NCI-H774 (cell line): ENCODE measurements at places on chromosomes 4 and X.

- DNase-seq = no peak
Measured at GRCh38 chrX:56786889-56787733, 58.1 kb downstream of the NBDY start.

GRCh38 chr4:136392576-136392975 is 1139.7 kb downstream of the PCDH18 start:
- DNase-seq = no peak

DNA sequence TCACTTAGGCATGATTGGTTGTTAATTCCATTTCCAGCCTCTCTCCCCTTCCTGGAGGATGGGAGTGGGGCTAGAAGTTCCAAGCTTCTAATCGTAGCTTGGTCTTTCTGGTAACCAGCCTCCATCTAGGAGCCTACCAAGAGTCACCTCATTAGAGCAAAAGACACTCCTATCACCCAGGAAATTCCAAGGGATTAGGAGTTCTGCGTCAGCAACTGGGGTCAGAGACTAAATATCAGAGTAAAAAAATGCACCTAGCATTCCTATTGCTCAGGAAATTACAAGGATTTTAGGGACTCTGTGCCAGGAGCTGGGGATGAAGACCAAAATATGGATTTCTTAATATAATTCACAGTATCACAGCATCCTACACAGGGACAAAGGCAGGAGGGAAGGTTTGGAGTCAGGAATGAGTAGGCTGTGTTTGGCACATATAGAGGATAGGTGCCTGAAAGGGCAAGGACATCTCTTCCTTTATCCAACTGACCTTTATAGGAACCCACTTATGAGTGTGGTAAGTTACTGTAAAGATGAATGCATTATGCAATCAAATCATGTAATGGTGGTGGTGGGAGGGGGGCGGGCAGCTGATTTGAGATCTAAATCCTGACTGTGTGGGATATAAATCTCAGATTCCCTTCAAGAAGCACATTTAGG is 30.5 kb upstream of the LIMCH1 start:
- no peak for DNase-seq

GRCh38 chr4:6591313-6591712 is 16.3 kb downstream of the MAN2B2 start:
- DNase-seq = no peak

DNA sequence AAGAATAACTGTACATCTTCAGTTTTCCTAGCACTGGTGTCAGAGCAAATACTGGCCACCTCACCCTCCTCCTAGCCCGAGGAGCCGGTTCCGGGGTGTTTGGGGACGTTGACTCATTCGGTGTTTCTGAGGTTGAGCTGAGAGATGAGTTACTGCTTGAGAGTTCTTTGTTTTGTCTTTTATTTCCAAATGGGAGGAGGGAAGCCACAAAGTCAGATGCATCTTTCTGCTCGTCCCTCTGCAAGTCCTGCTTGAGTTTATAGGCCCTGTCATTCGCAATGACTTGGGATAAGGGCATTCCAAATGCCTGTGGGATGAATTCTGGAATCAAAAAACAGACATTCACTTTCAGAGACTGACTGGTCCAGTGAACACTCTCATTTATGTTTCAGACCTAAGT is 77.5 kb downstream of the HCCS start:
- no peak for DNase-seq

GRCh38 chrX:150052226-150052625 is 113.9 kb upstream of the EOLA2 start:
- DNase-seq = no peak

DNA sequence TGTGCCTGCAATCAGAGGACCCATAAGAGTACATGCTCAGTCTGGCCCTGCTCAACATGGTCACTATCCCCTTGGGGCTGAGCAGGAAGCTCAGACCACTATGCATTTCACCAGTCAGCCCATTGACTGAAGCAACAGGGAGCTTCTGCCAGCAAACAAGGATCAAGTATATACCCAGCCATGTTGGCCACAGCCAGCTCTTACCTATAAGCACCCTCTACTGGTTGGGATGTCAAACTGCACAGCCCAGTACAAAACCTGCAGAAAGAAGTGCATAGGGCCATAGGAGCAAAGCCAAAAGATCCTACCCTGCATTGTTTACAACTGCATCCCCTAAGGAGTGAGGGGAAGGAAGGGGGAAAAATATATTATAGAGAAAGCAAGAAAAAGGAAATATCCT is 214.4 kb upstream of the CPEB2 start:
- no peak for DNase-seq

DNA sequence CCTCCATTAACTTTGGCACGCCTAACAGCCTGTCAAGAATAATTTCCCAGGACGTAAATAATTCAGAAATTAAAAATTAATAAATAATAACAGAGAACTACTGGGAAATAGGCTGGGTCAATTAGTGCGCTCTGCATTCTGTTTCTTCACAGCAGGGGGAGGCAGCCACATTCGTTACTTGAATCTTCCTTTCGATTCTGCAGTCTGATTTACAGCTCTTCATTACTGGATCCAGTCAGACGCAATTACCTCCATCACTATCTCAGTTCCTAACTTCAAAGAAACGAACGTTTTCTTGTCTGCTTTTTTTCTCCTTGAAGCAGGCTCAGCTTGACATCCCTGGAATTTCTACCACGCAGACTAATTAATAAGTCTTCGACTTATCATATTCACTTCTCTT is 9.0 kb upstream of the RPL34 start:
- no peak for DNase-seq

DNA sequence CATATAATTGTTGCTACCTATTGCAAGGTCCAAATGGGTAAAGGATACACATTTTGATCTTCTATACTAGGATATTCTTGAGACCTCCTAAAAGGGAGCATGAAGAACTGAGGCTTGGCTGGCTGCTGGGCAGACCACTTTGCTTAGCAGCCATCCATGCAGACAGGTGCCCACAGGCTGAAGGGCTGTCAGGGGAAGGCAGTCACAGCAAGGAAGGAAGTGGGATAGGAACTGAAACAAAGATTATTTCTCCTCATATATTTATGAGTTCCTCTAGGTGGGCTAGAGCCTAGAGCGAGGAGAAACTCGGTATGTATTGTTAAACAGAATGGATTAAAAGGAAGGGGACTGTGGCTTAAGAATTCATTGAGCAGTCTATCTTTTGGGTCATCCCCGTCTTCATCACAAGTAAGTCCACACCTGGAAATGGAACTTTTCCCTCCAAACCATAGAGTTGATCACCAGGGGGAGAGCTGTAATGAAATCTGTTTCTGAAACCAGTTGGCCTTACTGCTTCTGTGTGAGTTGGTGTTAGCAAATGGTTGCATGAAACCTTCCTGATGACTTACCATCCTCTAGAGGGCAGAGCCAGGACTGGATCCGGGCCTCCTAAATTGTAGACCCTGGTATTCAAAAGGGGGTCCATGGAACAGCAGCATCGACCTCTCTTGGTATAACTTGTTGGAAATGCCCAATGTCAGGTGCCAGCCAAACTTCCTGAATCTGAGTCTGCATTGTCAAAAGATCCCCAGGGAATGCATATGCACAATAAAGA is 42.3 kb downstream of the AFF2 start:
- no peak for DNase-seq

DNA sequence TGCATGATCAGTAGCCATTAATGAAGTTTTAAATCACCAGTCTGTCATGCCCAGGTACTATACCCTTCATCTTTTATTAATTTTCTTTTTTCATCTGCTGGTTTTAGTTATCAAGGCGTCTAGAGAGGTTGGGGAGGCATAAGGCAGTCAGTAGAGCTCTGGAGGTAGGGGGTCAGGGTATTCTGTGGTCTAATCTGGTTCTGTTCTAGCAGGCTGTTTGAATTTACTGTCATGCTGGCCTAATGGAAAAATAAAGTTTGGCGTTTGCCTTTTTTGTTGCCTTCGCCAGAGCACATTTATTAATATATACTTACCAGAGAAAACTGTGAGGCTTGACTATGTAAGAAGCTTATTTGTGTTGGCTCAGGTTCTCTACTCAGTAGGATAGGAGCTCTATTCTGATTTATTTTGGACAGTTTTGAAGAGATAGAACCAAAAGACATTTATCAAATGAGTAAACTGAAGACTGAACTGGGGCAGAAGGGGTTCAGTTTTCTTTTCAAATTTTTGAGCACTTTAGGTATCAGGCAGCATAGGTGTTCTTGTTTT is 46.9 kb downstream of the TMEM131L start:
- DNase-seq = no peak

GRCh38 chr4:5801696-5802095 is 90.7 kb downstream of the EVC start:
- no peak for DNase-seq

GRCh38 chr4:86452422-86452891 is 92.6 kb upstream of the MAPK10 start:
- no peak for DNase-seq

- DNase-seq = no peak
Measured at GRCh38 chr4:38930204-38930603, 62.6 kb downstream of the FAM114A1 start.

DNA sequence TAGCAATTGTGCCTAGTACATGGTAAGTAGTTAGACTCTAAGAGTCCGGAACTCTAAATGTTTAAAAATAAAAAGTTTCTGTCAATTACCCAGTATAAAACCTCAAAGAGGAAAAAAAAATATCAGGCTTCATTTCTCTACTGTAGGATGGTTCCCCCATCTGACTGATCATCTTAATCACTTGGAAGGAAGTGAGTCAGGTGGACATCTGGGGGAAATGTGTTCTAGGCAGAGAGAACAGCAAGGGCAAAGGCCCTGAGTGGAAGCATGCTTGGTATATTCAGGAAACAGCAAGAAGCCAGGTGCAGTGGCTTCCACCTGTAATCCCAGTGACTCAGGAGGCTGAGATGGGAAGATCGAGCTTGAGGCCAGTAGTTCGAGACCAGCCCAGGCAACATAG is 2.9 kb upstream of the EIF1AX start:
- DNase-seq = no peak

- no peak for DNase-seq
Measured at GRCh38 chrX:40074080-40074958, 23.4 kb downstream of the BCOR start.

DNA sequence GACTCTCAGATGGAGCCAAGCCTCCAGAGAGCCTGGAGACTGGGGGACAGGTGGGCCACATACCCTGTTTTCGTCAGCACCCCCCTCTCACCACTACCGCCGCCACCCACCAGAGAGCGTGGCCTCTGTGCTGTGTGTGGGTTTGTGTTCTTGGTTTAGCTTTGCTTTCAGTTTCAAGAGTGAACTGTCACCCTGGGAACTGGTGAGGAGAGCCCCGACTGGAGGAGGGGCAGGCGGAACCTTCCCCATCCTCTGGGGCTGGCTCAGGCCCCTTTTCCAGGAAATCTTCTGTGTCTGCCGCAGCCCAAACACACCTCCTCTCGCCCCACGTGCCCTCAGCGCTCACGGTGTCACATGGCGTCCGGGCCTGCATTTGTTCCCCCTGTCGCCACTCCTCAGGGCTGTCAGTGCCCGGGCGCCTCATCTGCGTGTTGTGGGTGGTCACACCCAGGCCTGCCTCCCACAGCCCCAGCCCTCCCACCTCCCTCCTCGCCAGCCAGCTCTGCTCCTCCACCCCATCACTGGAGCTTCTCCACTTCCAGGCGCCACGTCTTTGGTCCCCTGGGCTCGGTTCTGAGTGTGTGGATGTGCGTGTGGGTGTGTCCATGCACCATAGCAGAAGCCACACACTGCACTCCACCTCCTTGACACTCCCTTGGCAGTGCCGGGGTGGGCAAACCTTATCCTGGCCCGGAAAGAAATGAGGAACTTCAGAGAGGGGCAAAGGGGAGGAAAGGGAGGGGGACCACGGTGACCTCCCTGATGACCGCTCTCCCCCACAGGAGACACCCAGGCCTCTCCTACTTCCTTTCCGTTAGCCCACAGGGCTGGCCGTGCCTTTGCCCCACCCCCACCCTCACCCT is 27.8 kb downstream of the ELF4 start:
- no peak for DNase-seq

- DNase-seq = no peak
Measured at GRCh38 chrX:138073626-138074025, 507.7 kb downstream of the ZIC3 start.

DNA sequence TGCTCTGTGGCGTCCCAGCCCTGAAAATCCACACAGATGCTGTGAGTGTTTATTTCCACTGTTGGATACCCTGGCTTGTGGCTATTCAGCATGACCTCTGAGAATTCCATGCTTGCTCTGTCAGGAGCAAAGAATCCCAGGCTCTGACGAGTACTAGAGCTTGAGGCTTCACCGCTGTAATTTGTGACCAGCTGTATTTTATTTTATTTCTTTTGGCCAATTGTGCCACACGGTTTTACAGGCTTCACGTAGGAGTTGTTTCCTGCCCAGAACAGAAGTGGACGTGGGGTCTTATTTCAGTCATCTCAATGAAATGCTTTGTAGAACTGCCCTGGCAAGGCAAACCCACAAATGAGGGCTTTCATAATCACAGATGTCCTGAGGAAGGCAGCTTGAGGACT is 69.4 kb upstream of the CLDN34 start:
- DNase-seq = no peak

DNA sequence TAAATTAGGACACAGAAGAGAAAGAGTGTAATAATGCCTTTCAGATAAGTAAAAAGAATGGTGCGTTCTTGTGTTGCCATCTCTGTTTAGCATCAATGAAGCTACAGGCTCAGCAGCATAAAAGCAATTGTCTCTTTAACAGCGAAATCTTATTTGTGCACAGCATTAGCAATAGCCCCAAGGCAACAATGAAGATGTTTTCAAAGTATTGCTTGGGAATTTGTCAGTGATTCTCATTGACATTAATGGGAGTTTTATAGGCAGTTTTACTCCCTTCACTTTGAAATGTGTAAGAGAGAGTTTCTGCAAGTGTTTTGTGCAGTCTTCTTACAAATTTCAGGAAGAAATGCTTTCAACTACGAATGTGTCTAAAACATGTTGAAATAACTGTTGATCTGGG is 633.0 kb downstream of the TLL1 start:
- DNase-seq = no peak

DNA sequence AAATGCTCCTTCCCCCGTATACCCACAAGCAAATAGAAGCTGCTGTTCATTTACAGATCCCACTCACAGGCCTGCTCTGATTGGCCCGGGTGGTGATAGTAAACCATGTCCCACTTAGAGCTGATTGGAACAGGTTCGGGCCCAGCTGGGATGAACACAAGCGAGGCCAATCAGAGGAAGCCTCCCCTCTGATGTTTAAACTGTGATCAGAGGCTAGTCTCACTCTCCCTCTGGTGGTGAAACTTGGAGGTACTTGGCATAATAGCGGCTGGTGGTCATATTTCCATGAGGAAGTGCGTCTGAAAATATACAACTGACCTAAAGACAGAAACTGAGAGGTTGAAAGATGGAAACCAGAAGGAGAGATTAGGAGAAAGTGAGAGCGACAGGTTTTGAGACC is 51.5 kb upstream of the TRPC3 start:
- no peak for DNase-seq

- DNase-seq = no peak
Measured at GRCh38 chr4:94621491-94622080, 136.2 kb upstream of the BMPR1B start.

GRCh38 chr4:101777431-101777830 is 13.1 kb upstream of the BANK1 start:
- no peak for DNase-seq
